Uterus (tissue), 4 donors: ENCODE measurements at places on chromosomes 2 and 18. TPM values are rescaled to one million over a fixed set of nuclear protein-coding genes. Genes with fewer than 3 reads are reported as not detected.

DNA sequence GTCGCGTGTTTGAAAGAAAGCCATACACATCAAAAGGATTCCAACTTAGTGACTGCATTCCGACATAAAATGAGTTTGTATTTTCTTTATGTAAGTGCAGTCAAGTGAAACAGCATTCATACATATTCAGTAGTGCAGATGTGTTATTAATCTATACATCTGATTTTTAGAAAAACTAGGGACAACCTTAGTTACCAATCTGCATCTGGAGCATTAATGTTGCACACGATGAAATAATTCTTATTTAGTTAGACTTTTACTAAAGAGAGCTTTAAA lies 1.9 kb downstream of the GORASP2 start:
- no peak for DNase-seq

- DNase-seq: no peak
These were observed 1346.8 kb upstream of the PIK3C3 start for GRCh38 chr18:40608226-40608625.

The NEU2 gene
- not detected for total RNA-seq

The SELENOI gene
- 27.9 TPM for total RNA-seq

The ARHGAP15 gene
- total RNA-seq: 8.9 TPM
